ENCODE measurements at places on chromosomes 7 and 10.

- no peak for DNase-seq
These were observed 400.6 kb downstream of the DNAJB6 start for GRCh38 chr7:157737151-157738065.

GRCh38 chr7:128770233-128770632, 5.4 kb downstream of the OPN1SW start:
- DNase-seq = no peak

DNA sequence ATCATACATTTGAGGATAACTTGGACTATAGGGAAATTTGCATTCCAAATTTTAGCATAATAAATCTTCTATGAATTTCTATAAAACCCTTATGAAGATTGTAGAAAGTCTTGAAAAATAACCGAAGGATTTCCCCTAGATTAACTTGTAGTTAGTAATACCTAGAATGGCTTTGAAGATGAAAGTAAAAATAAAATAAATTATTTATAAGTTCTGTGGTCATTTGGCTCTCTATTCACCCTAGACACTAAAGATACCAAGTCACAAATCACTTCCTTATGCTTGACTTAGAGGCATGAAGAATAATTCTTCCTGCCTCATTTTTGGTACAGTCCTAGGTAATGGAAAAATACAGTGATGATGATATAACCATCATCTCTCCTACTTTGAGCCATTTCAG, 79.3 kb downstream of the CSTF2T start:
- DNase-seq = no peak

- no peak for DNase-seq
These were observed 36.5 kb downstream of the MALSU1 start for GRCh38 chr7:23335621-23336020.

GRCh38 chr10:59240582-59241183, 64.2 kb downstream of the PHYHIPL start:
- DNase-seq = no peak

GRCh38 chr7:137443616-137444015, 100.1 kb upstream of the PTN start:
- DNase-seq = no peak

GRCh38 chr7:89926701-89927100, 227.6 kb upstream of the STEAP1 start:
- no peak for DNase-seq

- no peak for DNase-seq
These were observed 149.4 kb upstream of the NPS start for GRCh38 chr10:127399668-127400067.

DNA sequence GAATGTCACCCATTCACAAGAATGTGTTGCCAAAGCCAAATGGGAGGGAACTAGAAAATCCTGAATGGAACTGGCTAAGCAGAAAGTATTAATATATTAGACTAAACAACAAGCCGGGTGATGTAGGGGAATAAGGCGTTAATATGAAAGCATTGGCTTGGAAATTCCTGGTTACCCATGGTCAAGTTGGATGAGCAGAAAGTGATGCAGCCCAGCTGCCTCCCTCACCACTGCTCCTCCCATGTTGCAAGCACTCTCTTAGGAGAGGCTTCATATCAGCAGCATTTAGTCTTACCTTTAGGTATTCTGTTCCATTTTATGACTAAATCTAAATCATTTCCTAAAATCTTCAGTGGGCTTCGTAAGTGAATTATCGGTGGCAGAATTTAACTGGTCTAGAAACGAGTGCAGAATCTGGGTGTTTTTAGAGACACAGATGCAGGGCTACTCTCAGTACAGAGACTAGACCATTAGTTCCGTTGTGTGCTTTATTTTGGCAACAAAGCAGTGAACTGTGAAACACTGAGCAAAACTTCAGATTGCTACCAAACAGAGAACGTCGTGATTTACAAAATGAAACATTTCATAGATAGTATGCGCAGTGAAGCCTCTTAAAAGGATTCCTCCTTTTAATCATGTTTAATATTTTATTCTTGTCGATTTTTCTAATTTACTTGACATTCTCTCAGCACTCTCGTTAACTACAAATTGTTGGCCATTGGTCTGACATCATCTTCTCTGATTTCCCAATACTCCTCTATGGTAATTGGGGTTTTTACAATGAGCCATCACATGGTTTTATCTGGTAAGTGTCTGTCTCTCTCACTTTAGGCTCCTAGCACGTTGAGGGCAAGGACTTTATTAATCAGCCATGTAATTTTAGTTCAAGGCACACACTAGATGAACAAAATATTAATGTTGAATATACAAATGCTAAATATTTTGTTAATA, 22.0 kb upstream of the HGF start:
- no peak for DNase-seq

DNA sequence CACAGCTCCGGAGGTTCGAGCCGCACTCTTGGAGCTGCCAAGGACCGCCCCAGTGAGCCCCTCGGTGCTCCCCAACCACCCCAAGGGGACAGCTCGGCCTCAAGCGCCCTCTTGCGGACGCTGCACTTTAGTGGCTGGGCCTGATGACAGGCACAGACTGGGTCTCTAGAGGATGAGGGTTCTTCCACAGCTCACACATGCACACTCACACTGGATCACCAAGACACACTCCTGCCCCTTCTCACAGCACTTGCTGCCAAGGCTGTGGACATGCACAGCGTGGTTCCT, 2.1 kb downstream of the RET start:
- no peak for DNase-seq

DNA sequence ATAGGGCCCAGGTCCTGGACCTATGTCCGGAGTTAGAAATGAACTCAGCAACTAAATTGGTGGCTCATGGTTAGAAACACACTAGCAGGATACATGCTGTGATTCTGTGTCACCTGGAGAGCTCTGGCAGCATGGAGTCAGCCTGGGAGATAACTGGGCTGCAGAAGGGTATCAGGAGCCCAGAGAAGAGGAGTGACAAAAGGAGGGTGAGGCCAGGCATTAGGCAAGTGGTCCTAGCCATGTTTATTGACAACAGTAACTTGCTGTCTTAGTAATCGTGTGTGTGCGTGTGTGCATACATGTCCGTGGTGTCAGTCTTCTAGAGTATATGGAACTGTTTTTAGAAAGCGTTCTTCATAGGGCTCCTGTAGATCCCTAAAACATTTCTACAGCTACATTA, 157.5 kb upstream of the PHYHIPL start:
- no peak for DNase-seq

DNA sequence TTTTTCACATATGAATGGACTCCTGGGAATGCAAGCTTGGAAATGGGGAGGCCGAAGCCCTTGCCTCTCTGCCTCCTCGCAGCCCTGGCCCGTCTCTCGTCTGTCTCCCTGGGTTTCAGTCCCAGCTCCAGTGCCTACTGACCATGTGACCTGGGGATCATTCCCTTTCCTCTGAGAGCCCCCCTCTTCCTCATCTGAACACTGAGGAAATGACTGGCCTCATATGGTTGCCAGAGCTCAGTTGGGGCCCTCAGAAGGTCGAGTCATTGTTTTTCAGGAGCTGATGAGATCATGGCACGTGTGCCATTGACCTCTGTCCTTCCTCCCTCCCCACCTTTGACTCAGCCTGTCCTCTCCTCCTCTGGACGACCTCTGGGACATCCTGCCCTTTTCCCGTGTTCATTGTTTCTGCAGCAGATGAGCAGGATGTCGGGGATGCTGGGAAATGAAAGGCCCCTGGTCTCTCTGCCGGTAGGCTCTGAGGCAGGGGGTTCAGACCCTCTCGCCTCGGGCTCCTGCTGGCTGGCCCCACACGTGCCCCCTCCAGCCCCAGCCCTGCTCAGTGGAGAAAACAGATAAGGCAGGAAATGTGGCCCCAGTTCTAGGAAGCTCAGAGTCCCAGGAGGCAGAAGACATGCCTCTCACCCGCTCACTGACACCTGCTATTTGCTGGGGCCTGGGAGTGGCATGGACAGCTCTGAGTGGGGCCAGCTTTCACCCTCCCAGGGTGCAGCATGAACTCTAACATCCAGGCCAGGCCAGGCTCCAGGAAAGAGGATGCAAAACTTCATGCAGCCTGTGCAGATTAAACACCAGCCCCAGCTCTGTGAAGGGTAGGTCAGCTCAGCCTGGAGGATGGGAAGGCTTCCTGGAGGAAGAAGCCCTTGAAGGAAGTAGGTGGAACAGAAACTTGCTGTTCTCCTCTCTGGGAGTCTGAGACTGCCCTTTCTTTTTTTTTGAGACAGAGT, 8.3 kb upstream of the PPP1R35 start:
- no peak for DNase-seq

DNA sequence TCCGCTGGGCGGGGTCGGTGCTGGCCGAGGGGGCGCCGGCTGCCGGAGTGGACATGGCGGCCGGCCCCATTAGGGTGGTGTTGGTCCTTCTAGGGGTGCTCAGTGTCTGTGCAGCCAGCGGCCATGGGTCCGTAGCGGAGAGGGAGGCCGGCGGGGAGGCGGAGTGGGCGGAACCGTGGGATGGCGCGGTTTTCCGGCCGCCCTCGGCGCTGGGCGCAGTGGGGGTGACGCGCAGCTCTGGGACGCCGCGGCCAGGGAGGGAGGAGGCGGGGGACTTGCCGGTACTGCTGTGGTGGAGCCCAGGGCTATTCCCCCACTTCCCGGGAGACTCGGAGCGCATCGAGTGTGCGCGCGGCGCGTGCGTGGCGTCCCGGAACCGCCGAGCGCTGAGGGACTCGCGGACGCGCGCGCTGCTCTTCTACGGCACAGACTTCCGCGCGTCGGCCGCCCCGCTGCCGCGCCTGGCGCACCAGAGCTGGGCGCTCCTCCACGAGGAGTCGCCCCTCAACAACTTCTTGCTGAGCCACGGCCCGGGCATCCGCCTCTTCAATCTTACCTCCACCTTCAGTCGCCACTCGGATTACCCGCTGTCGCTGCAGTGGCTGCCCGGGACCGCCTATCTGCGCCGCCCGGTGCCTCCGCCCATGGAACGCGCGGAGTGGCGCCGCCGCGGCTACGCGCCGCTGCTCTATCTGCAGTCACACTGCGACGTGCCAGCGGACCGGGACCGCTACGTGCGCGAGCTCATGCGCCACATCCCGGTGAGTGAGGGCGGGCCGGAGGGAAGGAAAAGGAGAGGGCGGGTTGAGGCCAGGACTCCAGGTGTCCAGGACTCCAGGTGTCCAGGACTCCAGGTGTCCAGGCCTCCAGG, 9.3 kb upstream of the CHCHD1 start:
- DNase-seq = peak; percentile 74

- no peak for DNase-seq
These were observed 98.7 kb downstream of the TCERG1L start for GRCh38 chr10:131212763-131213325.

DNA sequence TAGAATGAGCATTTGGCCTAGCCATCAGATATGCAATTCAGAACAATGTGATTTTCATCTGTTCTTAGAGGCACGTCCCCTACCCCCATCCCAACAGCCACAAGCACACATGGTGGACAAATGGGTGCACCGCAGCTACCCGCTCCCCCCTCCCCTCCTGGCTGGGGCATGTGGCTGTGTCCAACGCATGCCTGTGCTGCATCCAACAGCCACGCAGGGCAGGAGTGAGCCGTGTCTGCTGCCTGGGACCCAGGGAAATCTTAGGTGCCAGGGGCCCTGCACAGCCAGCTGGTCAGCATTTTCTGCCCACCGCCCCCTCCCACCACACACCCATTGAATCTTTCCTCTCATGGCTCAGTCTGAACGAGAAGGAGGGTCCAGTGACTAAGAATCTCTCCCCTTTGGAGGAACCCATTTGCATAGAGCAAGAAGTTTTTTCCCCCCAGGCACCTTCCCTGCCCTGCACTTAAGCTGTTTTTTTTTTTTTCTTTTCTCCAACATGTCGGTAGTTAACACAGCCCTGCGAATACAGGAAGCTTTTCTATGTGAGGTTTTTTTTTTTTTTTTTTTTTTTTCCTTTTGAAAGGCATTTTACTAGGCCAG, 138.9 kb downstream of the WDR11 start:
- no peak for DNase-seq

DNA sequence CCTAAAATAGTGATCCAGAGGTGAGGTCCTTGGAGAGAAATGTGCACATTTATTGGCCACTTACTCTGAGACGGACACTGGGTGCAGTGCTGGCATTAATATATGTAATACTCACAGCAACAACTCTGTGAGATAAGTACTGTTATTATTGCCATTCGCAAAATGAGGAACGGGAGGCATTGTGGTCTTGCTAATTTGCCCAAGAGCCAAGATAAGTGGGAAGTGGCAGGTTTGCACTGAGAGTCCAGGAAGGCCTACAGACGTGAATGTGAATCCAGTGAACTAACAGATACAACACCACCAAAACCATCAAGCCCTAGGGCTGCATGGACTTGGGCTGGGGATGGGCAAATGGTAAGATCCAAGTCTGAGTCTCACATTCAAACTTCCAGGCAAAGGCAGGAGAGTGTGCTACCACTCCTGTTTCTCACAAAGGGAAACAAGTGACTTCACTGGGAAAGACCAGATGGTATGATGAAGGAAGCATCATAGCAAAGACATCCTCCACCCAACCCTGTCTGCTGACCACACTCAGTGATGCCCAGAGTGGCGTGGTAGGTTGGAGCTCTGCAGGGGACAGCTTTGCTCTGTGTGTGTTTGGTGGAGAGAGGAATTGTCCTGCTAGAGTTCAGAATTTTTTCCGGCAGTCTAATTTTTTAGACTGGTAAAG, 19.2 kb downstream of the TMEM273 start:
- no peak for DNase-seq

DNA sequence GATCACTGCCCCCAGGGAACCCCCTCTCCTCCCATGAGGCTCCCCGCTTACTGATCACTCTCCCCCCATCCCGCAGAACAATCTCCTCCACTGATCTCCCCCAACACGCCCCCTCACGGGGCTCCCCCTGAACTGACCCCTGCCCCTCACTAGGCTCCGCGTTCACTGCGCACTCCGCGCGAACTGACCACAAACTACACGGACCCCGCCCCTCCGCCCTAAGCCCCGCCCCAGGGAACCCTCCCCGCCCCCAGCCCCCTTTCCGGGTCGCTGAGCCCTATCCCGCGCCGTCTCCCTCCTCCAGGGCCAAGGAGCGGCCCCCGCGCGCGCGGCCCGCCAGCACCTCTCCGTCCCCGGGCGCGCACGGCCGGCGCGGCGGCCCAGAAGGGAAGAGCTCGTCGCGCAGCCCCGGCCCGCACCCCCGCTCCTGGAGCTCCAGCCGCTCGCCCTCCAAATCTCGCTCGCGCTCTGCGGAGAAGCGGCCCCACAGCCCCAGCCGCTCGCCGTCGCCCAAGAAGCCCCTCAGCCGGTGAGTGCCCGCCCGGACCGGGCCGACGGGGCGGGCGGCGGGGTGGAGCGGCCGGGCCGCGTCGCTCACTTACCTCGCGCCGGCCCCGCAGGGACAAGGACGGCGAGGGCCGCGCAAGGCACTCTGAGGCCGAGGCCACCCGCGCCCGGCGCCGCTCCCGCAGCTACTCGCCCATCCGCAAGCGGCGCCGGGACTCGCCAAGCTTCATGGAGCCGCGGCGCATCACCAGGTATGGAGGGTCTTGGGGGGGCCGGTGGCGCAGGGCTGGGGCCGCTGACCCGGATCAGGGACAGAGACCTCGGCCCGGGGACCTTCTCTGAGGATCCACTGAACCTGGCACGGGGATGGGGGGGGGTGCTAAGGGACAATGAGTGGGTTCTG, 19.9 kb upstream of the HSPB1 start:
- DNase-seq = no peak

All from activated CD8-positive, alpha-beta memory T cell treated with anti-CD3 and anti-CD28 coated beads for 48 hours (primary cell).